Stimulated activated CD8-positive, alpha-beta memory T cell treated with anti-CD3 and anti-CD28 coated beads, Interleukin-4, amount 100 ng/mL, for 1 hour (primary cell): ENCODE measurements at places on chromosomes 16 and 17.

GRCh38 chr16:3589991-3590701 is 12.9 kb upstream of the NLRC3 start:
- DNase-seq, result no peak

DNA sequence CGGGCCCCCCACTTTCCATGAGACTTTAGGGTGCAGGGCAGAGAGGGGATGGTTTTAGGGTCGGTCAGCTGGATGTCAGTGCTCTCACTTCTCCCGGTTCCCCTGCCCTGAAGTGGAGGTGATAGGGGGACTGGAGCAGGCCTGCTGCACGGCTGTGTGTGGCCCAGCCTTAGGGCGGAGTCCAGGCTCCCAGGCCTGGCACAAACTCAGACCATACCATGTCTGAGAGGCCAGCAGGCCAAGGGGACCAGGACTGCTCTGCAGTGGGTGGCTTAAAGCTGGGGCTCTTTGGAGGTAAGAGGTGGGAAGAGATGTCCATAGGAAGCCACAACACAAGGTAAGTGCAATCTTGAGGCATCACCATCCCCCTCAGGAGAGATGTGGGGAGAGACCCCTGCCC is 8.3 kb downstream of the TFAP4 start:
- no peak for DNase-seq

DNA sequence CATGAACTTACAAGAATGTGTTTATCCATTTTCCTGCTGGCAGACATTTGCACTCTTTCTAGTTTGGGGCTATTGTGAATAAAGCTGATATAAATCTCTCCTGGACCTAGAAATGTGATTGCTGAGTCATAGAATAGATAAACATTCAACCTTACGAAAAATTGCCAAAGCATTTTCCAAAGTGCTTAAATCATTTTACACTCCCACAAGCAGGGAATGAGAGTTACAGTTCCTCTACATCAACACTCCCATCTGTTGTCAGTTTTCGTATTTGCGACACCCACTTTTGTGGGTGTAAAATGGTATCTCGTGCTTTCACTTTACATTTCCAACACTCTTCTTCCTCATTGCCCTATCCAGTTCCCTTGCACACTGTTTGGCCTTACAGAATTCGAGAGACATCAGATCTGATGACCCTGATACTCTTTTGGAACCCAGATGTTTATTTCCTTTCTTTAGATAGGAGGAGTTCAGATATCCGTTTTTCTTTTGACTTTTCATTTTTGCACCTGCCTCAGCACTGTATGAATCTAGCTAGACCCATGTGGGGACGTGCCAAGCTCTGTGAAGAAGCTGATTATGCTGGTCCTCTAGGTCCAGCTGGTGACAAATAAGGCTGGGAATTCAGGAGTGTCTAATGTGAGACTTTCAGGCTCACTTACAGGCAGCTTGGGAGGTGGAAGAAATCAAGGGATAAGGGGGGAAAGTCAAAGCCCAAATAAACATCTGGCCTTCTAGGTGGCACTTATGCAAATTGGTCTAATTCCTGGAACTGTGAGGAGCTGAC is 14.0 kb downstream of the SOX9 start:
- DNase-seq, result no peak

GRCh38 chr16:83831456-83831987 is 23.7 kb downstream of the HSBP1 start:
- no peak for DNase-seq

DNA sequence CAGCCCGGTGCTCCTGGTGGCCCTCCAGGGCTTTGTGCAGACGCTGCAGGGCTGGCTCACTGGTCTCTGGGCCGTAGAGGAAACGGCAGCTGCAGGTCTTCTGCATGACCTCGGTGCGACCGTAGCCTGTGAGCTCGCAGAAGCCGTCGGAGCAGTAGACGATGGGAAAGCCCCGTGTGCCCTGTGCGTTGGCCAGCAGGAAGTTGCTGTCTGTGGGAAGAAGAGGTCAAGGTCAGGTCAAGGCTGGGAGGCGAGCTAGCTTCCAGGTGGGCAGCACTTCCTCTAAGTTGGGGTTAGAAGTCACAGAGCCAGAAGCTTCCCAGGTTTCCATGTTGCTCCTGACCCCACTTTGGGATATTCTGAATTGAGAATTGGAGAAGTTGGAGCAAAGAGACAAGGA is 2.1 kb downstream of the KCNH4 start:
- DNase-seq, result no peak

- no peak for DNase-seq
These were observed 8.1 kb upstream of the EPX start for GRCh38 chr17:58184308-58184985.

DNA sequence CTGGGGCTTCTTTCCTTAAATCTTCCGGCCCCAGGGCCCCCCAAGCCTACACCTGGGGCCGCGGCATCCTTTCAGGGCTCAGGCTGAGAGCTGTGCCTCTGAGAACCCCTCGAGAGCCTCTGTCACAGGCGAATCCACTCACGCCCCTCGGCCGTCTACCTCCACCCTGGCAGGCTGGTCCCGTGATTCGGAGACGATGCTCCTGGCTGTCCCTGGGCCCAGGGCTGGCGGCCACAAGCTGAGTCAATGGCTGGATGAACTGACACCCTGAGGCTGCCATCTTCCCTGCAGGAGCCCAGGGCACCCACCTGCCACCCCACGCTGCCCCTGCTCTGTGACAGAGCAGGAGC is 4.4 kb downstream of the TEPSIN start:
- DNase-seq, result no peak

- DNase-seq, result no peak
These were observed 84.5 kb downstream of the ABR start for GRCh38 chr17:1095090-1095852.

GRCh38 chr17:77563439-77564102 is 394.9 kb upstream of the TNRC6C start:
- DNase-seq, result no peak

DNA sequence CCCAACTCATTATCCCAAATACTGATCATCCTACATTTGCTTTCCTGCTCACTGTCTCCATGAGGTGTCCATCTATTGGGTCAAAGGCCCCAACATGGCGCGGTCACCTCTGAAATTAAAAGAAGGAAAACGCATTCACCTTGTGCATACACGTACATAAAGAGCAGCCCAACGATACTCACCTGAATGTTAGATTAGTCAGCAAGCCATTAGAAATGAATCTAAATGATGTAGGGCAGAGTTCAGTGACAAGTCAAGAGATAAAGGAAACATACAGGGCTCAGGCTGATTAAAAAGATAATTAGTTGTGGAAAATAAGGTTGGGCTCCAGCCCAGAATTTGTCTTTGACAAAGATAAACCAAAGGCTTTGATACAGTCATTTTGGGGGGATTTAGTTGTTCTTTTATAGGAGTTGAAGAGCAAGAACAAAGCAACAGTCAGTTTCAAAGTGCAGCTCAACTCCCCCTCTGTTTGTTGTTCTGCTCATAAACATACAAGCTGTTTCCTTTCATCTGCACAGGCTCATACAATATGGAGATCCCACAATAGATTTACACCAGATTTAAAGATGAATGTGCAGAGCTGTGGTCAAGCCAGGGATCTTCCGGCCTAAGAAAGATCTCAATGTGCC is 21.1 kb downstream of the NXPH3 start:
- no peak for DNase-seq
